ENCODE measurements at places on chromosomes 2 and 18.
A peak's percentile ranks its signal among the peaks of the same experiment; 100 is the strongest.

DNA sequence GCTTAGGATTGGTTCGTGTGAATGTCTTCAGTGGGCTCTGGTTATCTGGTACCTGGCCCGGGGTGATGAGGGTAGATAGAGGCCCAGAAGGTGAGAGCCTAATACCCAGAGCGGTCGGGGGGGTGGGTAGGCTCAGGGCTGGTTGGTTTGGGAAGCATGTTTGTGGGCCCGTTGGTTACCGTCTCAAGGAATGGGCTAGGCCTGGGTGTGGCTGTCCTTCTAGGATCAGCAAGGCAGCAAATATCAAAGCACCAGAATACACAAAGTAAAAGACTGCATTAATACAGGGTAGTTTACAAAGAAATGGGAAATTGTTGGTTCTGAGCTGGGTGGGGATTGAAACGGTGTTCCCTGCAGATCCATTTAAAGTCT lies 6.0 kb upstream of the IL1R2 start:
- no peak for DNase-seq

DNA sequence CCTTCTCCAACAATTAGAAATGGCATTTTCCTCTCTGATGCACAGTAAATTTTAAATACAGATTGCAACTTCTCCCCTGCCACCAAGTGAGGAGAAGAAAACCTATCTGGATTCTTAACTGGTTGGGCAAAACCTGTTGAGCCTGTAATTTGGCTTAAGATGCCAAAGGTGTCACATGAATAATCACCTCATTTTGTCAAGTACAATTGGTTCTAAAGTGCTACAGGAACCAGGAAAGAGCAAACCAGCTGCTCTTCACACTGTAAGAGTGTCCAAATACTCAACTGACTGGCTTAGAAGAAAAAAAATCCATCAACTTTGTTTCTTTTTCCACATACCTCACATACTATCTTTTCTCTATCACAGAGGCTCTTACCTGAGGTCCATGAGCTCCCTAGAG lies 35.4 kb downstream of the NPC1 start:
- DNase-seq, result no peak

GRCh38 chr18:37450434-37451132 lies 115.0 kb downstream of the CELF4 start:
- DNase-seq, result no peak

DNA sequence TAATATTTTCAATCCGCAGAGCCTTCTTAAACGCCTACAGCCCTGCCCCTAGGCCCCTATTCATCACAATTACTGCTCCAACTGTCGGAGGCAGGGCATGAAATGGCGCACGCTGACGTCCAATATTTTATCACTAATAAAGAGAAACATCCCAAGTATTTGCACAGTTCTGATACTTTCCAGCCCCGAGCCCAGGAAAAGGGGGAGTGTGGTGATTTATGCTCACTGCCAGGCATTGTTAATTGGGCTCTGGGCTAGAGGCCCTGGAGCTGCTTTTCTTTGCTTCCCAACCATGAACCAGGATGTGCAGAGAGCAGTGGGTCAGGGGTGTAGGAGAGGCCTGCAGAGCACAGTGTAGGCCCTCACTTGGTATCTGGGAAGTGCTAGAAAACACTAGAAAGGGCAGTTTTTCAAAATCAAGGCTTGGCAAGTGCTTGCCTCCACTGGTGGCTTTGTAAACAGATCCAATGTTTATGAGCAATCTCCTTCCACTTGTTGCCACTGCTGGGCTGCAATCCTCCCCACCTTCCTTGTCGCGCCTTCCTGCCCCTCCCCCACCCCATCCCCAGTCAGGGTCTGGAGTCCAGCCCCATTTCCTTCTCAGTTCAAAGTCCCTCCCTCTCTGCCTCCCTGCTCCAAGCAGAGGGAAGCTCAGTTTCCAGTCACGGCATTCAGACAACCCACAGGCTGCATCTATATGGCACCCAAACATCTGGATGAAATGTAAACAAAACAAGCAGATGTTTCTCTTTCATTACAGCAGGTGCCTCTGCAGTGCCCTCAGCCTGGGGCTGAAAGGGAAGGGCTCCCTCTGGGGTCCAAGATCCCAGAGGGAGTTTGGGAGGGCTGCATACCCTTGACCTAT lies 83.9 kb upstream of the PKDCC start:
- DNase-seq, result no peak

DNA sequence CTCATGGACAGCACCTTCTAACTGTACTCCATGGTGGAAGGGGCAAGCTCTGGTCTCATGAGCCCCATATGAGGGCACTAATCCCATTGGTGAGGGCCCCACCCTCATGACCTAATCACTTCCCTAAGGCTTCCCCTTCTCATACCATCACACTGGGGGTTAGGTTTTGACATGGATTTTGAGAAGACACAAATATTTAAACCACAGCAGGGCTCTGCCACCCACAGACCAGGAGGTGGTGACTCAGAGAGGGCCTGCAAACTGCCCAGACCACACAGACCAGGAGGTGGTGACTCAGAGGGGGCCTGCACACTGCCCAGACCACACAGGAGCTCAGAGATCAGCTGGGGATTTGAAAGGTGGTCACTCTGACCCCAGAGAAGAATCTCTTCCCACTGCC lies 222.0 kb downstream of the KLHL29 start:
- no peak for DNase-seq

- no peak for DNase-seq
These were observed 35.0 kb downstream of the ASB18 start for GRCh38 chr2:236229186-236229585.

- DNase-seq, result peak; percentile 71
These were observed 32.8 kb downstream of the TTC32 start for GRCh38 chr2:19868701-19869580.

DNA sequence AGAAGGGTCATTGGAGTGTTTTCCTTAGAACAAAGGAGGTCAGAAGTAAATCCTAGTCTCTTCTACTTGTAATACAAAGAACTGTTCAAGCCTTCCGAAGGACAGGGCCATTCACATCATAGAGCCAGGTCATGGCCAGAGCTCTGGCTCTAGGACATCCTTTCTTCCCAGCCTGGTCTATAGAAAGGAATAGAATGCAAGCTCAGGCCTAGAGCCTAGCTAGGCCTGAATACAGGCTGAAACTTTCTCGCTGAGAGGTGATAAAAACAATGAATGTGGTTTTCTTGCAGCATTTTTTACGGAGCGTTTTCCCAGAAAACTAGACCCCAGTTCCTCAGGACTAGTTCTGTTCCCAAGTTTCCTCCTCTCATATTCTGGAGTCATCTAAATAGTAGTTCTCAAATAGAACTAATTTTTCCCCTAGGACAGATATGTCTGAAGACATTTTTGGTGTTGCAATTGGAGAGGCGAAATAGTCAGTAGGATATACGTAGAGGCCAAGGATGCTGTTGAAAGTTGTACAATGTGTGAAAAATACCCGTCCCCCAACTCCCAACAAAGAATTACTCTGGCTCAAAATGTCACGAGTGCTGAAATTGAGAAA lies 6.8 kb downstream of the UGT1A6 start:
- no peak for DNase-seq

DNA sequence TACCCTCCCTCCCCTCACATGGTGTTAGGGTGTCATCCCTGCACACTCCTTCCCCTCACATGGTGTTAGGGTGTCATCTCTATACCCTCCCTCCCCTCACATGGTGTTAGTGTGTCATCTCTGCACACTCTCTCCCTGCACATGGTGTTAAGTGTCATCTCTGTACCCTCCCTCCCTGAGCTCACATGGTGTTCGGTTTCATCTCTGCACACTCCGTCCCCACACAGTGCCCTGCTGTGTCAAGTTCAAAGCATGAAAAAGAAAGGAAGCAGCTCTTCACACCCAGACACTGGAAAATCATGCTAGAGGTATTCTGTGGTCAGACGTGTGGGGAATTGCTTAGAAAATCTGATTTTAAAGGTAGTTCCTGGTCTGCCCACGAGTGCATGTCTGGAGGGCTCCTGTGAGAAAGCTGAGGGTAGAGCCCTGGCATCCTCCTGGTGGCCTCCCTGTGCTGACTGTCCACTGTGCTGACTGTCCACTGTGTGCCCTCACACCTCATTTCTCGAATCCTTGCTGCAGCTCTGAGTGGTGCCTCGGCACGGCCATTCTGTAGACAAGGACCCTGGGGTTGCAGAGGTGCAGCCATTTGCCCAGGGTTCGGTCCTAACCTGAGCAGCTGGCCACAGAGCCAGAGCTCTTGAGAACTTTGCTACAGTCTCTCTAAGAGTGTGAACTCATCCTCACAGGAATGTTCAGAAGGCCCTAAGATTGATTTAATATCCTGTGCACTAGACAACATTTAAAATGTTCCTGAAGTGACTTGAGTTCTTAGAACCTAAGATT lies 69.1 kb upstream of the NFATC1 start:
- no peak for DNase-seq
